ENCODE measurements at places on chromosomes 5 and 9.

DNA sequence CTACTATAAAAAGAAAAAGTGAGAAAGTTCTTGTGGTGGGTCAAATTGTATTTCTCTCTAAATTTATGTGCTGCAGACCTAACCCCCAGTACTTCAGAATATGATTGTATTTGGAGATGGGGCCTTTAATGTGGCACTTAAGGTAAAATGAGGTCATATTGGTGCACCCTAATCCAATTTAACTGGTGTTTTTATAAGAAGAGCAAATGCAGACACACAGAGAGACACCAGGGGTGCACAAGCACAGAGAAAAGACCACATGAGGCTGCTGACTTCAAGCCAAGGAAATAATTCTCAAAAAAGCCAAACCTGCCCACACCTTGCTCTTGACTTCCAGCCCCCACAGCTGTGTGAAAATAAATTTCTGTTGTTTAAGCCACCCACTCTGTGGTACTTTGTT lies 80.2 kb upstream of the HTR4 start:
- peaks cover 5% of the 10 kb centered on the region for H3K4me1 ChIP-seq
- no peak overlapping the region for H3K27ac ChIP-seq
- H3K4me3 ChIP-seq: no peak overlapping the region
- DNase-seq: no peak
- no peaks in the 10 kb centered on the region for H3K36me3 ChIP-seq

DNA sequence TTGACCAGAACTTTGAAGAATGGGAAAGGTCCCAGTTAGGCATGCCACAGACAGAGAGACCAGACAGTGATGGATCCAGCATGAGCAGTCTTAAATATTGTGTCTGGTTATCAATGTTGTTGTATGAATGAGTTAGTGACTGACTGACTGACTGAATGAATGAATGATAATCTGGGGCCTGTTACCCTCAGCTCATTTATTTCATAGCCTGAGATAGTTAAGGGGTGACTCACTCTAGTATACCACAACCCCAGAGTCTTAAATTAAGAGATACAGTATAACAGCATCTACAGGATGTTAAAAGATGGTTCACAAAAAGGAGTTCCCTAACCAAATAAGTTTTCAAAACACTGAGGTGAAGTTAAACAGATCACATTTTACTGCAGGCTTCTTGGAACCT lies 133.5 kb downstream of the SGCD start:
- H3K4me3 ChIP-seq: no peak overlapping the region
- H3K4me1 ChIP-seq: no peaks in the 10 kb centered on the region
- peaks cover 36% of the 10 kb centered on the region for H3K27me3 ChIP-seq
- H3K36me3 ChIP-seq: no peaks in the 10 kb centered on the region
- no peak overlapping the region for H3K27ac ChIP-seq

DNA sequence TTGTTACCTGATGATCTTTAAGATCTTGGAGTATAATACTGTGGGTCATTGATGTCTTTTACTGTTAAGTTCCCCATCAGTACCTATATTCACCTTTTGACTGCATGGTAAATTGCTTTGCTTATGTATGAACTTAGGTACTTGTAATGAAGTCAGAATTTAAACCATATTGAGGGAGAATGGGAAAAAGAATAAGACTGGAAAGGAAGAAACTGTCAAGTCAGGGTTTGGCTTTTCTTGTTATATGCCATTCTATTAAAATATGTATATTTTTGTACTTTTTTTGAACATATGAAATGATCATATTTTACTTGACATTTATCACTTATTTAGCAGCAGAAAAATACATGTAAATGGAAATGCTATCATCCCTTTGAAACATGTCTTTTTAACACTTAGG lies 58.6 kb downstream of the KIAA1958 start:
- H3K4me3 ChIP-seq: no peak overlapping the region
- H3K36me3 ChIP-seq: peaks cover 9% of the 10 kb centered on the region
- no peak for DNase-seq
- H3K27me3 ChIP-seq: no peaks in the 10 kb centered on the region
- peaks cover 20% of the 10 kb centered on the region for H3K4me1 ChIP-seq

- peak; percentile 56 for DNase-seq
- peak overlapping the region; percentile 72 for H3K4me3 ChIP-seq
- H3K36me3 ChIP-seq: peaks cover 91% of the 10 kb centered on the region
- peak overlapping the region; percentile 100 for H3K27ac ChIP-seq
Observed at GRCh38 chr5:175516933-175517823, 38.8 kb downstream of the SFXN1 start.

GRCh38 chr9:19998153-19998552 lies 209.3 kb upstream of the SLC24A2 start:
- H3K27me3 ChIP-seq: no peaks in the 10 kb centered on the region
- DNase-seq: no peak
- H3K4me1 ChIP-seq: peaks cover 53% of the 10 kb centered on the region
- H3K4me3 ChIP-seq: peak overlapping the region; percentile 35
- H3K27ac ChIP-seq: peak overlapping the region; percentile 95
- H3K36me3 ChIP-seq: peaks cover 17% of the 10 kb centered on the region

GRCh38 chr5:95712347-95712958 lies 18.7 kb upstream of the RHOBTB3 start:
- peaks cover 26% of the 10 kb centered on the region for H3K4me1 ChIP-seq
- H3K36me3 ChIP-seq: peaks cover 3% of the 10 kb centered on the region
- H3K4me3 ChIP-seq: no peak overlapping the region

DNA sequence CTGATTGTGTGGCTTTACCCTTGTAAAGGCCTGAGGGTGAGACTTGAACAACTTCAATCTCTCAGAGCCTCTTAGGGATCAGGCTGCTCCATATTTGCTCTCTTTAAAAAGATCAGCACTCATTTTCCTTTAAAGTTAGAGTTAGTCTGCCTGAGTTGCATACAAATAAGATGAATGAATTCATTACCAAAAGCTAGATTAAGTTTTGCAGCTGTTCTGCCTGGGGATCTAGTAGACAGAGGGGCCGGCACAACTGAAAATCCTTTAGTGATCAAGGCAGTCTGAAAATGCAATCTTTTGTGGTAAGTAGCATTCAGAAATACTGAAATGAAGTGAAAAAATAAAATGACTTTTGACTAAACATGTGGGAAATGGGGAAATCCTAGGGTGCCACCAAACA lies 264.0 kb downstream of the MAN2A1 start:
- DNase-seq: no peak
- H3K4me1 ChIP-seq: no peaks in the 10 kb centered on the region
- H3K36me3 ChIP-seq: no peaks in the 10 kb centered on the region
- no peak overlapping the region for H3K27ac ChIP-seq

DNA sequence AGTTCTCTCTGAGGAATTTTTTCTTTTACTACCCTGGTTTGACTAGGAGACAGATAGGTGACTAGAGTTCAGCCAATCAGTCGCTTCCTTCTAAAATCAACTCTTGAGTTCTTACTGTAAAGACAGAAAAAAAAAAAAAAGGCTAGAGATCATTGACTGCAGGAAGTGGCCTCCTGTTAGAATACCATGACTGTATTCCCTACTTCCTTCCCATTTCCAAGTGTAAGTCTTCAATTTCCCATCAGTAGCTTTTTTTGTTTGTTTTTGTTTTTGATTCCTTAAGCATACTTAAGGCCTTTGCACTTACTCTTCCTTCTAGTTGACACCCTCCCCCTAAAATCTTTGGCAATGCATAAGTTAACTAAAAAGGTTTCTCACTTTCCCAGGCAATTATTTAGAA lies 154.3 kb downstream of the HMHB1 start:
- no peaks in the 10 kb centered on the region for H3K36me3 ChIP-seq
- H3K4me1 ChIP-seq: no peaks in the 10 kb centered on the region
- no peak overlapping the region for H3K27ac ChIP-seq
- H3K4me3 ChIP-seq: no peak overlapping the region

DNA sequence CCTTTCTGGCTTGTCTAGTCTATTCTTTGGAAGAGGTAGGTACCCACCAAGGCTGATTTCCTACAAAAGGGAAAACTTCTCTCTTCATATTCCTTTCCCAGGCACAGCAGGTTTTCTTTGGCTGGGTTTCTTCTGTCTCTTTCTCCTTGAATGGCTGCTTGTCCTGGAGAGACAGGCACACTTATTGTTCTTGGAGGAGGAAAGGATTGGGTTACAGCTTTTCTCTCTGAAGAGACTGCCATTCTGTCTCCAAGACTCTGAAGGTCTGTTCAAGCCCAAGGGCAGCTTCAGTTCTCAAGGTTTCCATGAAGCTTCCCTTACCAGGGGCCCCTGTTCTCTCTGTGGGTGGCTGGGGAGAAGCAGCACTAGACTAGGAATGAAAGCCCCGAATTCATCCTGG lies 33.9 kb downstream of the ACTBL2 start:
- H3K4me3 ChIP-seq: no peak overlapping the region
- no peak for DNase-seq
- peaks cover 7% of the 10 kb centered on the region for H3K4me1 ChIP-seq
- peaks cover 4% of the 10 kb centered on the region for H3K27me3 ChIP-seq
- no peak overlapping the region for H3K27ac ChIP-seq
- no peaks in the 10 kb centered on the region for H3K36me3 ChIP-seq

- no peak for DNase-seq
- no peak overlapping the region for H3K4me3 ChIP-seq
- H3K36me3 ChIP-seq: no peaks in the 10 kb centered on the region
- H3K4me1 ChIP-seq: no peaks in the 10 kb centered on the region
Observed at GRCh38 chr9:98457726-98458370, 202.4 kb upstream of the TBC1D2 start.

- no peak for DNase-seq
- no peak overlapping the region for H3K27ac ChIP-seq
- peaks cover 3% of the 10 kb centered on the region for H3K36me3 ChIP-seq
- H3K4me1 ChIP-seq: peaks cover 2% of the 10 kb centered on the region
Observed at GRCh38 chr9:94110821-94111252, 26.6 kb downstream of the PTPDC1 start.

DNA sequence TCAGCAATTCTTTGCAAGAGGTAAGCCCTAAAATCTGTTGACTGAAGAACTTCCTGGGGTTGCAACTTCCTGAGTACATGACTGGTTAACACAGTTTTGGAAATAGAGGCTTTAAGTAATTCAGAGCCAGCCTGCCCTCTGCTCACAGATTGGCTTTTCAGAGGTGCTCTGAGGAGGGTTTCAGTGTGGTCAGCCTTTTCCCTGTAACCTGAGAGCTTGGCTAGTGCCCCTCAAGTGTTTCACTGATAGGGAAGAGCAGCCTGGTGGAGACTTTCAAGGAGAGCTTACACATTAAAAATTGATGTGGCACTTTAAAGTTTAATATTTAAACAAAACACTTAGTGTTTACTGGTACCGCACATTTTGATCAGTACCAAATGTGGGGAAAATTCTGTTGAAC lies 56.7 kb upstream of the FOXB2 start:
- no peak overlapping the region for H3K4me3 ChIP-seq
- no peaks in the 10 kb centered on the region for H3K4me1 ChIP-seq
- H3K27ac ChIP-seq: no peak overlapping the region
- no peaks in the 10 kb centered on the region for H3K36me3 ChIP-seq

DNA sequence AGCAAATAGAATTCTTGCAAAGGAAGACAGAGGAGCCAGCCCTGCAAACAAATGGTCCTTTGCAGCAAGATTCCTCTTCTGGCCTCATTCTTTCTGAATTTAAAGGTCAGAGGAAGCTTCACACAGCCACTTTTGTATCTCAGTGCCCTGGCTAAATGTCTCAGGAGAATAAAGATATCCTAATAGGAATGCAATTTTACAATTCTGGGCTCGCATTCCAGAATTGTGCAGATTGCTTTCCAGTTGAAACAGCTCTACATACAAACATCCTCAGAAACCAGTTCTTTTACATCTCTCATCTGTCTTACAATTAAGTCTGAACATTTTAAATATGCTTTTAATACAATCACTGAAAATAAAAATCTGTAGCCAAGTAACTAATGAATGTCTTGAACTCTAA lies 14.6 kb upstream of the ACOT12 start:
- H3K4me1 ChIP-seq: no peaks in the 10 kb centered on the region
- H3K36me3 ChIP-seq: no peaks in the 10 kb centered on the region
- no peak overlapping the region for H3K27ac ChIP-seq
- DNase-seq: no peak
- no peaks in the 10 kb centered on the region for H3K27me3 ChIP-seq

GRCh38 chr5:81908771-81909170 lies 63.1 kb upstream of the ATG10 start:
- H3K4me3 ChIP-seq: no peak overlapping the region
- no peak for DNase-seq
- no peaks in the 10 kb centered on the region for H3K36me3 ChIP-seq
- H3K4me1 ChIP-seq: peaks cover 5% of the 10 kb centered on the region
- H3K27ac ChIP-seq: no peak overlapping the region

- DNase-seq: no peak
- no peak overlapping the region for H3K27ac ChIP-seq
- H3K4me3 ChIP-seq: no peak overlapping the region
Observed at GRCh38 chr5:106720367-106720766, 950.4 kb downstream of the EFNA5 start.

DNA sequence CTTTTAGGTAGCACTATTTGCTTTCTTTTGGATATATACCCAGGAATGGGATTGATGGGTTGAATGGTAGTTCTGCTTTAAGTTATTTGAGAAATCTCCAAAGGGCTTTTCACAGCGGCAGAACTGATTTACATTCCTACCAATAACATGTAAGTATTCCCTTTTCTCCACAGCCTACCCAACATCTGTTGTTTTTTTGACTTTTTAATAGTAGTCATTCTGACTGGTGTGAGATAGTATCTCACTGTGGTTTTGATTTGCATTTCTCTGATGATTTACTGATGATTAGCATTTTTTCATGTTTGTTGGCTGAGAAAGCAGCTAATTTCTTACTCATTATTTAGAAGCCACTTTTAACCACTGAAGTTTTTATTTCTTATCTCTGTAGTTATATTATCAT lies 221.1 kb upstream of the ACTBL2 start:
- H3K27ac ChIP-seq: no peak overlapping the region
- H3K36me3 ChIP-seq: no peaks in the 10 kb centered on the region
- no peak overlapping the region for H3K4me3 ChIP-seq
- DNase-seq: no peak
- H3K27me3 ChIP-seq: no peaks in the 10 kb centered on the region

DNA sequence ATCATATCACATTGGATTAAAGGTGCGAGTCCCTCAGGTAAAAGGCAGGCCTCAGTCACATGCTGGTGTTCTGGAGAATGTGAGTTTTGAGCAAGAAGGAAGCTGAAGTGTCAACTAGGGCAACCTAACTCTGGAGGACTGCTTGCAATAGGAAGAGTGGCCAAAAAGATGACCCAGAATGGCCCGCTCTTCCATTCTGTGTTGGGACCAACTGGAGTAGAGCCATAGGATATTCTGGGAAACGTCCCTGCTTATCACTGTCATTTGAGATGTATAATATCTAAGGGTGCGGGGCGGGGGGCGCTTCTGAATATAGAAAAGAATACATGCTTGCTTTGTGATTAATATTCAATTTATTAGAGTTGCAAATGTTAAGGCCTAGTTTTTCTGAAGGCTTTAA lies 7.1 kb upstream of the TRIM7 start:
- no peak overlapping the region for H3K4me3 ChIP-seq
- no peak overlapping the region for H3K27ac ChIP-seq
- peaks cover 22% of the 10 kb centered on the region for H3K4me1 ChIP-seq
- H3K27me3 ChIP-seq: peaks cover 6% of the 10 kb centered on the region
- peaks cover 4% of the 10 kb centered on the region for H3K36me3 ChIP-seq

GRCh38 chr5:150446583-150446982 lies 3.0 kb downstream of the RPS14 start:
- H3K4me3 ChIP-seq: peak overlapping the region; percentile 92
- no peaks in the 10 kb centered on the region for H3K27me3 ChIP-seq
- DNase-seq: no peak
- H3K27ac ChIP-seq: peak overlapping the region; percentile 99
- peaks cover 61% of the 10 kb centered on the region for H3K36me3 ChIP-seq
